Activated naive CD4-positive, alpha-beta T cell treated with anti-CD3 and anti-CD28 coated beads, Interleukin-2, amount 50 U/mL, for 72 hours (primary cell): ENCODE measurements at places on chromosomes 11 and 22.

GRCh38 chr22:32764330-32765131, 37.0 kb upstream of the TIMP3 start:
- no peak for DNase-seq

GRCh38 chr11:99592266-99592665, 571.5 kb downstream of the CNTN5 start:
- DNase-seq: no peak

GRCh38 chr11:45899448-45900174, 7.5 kb downstream of the FREY1 start:
- no peak for DNase-seq

- DNase-seq: no peak
Measured at GRCh38 chr11:16909359-16910035, 104.7 kb downstream of the PLEKHA7 start.

- no peak for DNase-seq
Measured at GRCh38 chr11:125679397-125679796, 1.2 kb downstream of the ACRV1 start.

DNA sequence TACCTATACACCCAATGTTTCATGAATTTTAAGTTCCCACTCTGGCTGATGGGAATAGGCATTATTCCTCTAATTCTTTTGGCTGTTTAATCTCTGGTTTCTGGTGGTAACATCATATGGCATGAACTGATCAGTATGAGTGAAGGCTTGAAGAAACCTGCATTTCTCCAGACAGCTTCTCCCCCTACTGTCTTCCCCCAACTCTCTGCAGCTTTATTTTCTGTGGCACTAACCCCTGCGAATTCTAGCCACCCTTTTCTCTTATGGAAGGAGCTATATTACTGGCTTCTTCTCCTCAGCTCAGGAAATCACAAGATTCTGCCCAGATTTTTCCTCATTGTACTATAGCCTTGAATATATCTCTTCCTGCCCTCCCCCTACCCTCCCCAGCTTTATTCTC, 57.1 kb downstream of the CASP12 start:
- no peak for DNase-seq

GRCh38 chr11:62419943-62420342, 1.1 kb downstream of the SCGB1A1 start:
- DNase-seq: no peak

DNA sequence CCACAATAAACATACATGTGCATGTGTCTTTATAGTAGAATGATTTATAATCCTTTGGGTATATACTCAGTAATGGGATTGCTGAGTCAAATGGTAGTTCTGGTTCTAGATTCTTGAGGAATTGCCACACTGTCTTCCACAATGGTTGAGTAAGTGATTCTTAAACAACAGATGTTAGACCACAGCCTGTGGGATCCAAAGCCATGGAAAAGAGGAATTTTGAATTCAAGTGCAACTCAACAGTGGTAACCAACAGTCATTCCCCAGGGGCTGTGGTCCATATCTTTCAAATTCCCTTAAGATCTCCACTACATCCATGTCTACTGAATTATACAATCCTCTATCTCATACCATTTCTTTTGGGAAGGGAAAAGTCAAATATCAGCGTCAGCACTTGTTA, 321.5 kb downstream of the LARGE1 start:
- no peak for DNase-seq

- peak; percentile 78 for DNase-seq
Measured at GRCh38 chr11:32892355-32893092, at the start of gene QSER1. TSS of gene QSER1 (plus strand) at chr11:32892811. CDS start at chr11:32893126, 315 bp downstream.

DNA sequence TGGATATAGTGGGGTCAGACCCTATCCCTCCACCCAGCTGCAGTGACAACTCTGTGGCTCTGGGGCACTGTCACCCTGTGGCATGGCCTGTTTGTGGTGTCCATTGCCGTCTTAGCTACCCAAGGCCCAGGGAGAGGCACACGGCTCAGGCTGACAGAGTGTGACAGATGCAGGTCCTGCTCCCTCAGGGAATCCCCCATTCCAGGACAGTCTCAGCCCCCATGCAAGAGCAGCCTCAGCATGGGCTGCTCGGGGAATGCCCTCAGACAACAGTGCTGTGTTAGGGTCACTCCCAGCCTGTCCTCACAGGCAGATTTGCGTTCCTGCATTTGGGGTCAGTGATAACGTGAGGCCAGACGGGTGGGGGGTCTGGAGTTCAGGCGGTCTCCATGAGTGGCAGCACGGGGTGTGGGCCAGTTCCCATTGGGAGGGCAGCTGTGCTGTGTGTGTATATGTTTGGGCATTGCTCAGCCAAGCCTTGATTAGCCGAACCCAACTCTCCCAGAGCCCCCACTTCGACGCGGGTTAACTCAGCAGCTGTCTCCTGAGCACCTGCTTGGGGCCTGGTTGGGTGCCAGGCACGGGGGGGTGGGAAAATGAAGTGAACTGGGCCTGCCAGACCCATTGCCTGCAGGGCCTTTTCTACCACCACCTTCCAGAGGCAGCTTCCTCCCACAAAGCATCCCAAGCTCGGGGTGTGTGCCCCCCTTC, 5.3 kb upstream of the KCNQ1OT1 start:
- no peak for DNase-seq

- DNase-seq: no peak
Measured at GRCh38 chr22:44839061-44839460, 86.7 kb downstream of the ARHGAP8 start.

- DNase-seq: peak; percentile 22
Measured at GRCh38 chr11:128867277-128867676, at the start of gene KCNJ1. TSS of gene KCNJ1 (minus strand) at chr11:128867296. CDS start at chr11:128840243, 27,053 bp downstream.

- DNase-seq: no peak
Measured at GRCh38 chr11:132864811-132865576, 667.3 kb downstream of the OPCML start.

DNA sequence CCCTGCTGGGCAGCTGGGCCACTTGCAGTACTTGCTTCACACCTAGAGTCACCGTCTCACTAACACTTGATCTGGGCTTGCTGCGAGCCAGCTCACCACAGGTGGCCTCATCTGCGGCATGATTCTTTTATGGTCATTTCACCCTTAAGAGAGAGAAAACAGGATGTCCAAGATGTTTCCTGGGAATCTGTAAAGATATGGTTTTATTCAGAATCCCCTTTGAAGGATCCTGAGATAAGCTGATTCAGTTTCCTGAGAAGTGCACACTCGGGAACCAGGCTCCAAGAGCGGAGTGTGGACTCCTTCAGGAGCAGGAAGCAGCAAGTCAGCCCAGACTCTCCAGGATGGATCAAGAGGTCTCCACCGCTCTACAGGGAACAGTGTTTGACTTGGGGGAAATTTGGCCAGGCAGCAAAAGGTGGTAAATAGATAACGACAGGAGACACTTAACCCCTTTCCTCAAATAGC, 21.8 kb upstream of the TP53AIP1 start:
- no peak for DNase-seq

- no peak for DNase-seq
Measured at GRCh38 chr11:81647374-81647773, 1086.3 kb downstream of the FAM181B start.

DNA sequence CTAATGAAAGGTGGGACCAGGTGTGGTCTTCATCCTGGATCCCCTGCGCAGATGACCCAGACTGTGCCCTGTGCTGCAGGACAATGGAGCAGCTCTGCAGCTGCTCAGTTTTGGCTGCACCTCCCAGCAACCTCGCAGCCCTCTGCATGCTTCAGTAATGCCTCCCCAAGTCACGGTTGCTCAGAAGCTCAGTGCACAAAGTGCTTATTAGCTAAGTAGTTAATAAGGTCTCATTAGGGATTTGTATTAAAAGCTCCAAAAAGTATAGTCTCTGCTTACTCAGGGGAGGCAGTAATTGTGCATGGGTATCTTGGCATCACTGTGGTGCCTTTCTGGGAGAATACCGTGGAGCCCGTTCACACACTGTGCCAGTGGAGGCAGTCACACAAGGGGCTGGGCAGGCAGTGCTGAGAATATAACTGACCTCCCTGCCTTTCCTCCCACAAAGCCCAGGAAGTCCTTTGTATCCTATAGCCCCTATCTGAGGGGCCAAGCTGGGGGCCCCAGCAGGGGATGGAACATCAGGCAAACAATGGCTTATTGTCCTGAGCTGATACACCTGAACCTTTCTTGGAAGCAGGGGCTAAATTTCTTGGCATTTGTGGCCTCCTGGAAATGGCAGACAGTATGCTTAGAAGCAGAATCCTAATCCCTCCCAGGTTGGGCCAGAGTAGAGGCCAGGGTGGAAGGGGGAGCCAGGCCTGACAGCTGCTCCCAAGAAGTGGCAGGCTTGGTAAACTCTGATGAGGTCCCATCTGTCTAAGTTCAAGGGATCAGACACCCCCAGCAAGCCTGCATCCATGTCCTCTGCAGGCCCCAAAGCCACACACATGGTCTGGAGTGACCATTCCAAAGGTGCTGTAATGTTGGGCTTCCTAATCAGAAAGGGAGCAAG, 125.5 kb upstream of the PARVA start:
- DNase-seq: no peak

- DNase-seq: no peak
Measured at GRCh38 chr22:24201681-24202614, 20.7 kb downstream of the SUSD2 start.

- no peak for DNase-seq
Measured at GRCh38 chr11:124669193-124669592, 4.3 kb downstream of the SIAE start.

DNA sequence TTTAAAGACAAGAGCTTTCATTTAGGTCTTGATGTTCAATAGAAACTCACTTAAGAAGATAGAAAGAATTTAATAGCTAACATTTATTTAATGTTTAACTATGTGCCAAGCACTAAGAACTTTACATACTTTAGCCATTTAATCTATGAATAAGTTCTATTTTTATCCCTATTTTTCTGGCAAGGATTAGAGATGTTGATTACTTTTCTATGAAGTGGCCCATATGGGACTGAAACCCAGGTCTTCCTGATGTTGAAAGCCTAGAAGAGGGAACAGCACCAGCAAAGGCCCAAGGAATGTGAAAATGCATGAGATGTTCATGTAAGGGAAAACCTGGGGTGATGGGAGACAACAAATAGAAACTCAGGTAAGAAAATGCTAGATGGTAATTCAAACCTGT, 15.4 kb upstream of the TBCEL start:
- no peak for DNase-seq

DNA sequence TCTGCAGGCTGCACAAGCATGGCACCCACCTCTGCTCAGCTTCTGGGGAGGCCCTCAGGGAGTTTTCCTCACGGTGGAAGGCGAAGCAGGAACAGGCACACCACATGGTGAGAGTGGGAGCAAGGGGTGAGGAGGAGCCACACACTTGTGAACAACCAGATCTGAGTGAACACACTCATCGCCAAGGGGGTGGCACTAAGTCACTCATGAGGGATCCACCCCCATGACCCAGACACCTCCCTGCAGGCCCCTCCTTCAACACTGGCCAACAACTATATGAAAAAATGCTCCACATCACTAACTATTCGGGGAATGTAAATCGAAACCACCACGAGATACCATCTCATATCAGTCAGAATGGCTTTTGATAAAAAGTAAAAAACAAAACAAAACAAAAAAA, 722 bp upstream of the KRTAP5-2 start:
- DNase-seq: no peak

- no peak for DNase-seq
Measured at GRCh38 chr11:46800177-46800576, 45.9 kb downstream of the CKAP5 start.

GRCh38 chr11:60864856-60865513, 2.4 kb upstream of the ZP1 start:
- DNase-seq: no peak

- no peak for DNase-seq
Measured at GRCh38 chr11:72598906-72599305, 75.3 kb downstream of the PDE2A start.

DNA sequence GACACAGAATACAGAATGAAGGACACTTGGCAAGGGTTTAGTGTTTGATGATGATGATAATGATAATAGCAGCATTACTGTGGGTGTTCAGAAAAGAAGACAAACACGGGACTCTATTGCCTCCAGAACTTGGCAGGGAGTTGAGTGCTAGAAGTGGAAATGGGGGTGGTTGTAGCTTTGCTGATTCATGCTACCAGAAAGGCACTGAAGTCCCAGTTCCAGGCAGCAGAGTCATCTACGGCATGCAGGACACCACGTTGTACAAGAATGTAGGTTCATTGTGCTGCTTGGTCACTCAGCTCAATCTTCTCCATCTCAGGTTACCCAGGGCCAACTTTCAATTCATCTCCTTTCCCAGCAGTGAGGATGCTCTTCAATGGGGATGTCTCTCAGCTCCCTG, 115.7 kb downstream of the NTM start:
- no peak for DNase-seq

GRCh38 chr11:117045196-117045595, 53.0 kb downstream of the SIK3 start:
- no peak for DNase-seq

DNA sequence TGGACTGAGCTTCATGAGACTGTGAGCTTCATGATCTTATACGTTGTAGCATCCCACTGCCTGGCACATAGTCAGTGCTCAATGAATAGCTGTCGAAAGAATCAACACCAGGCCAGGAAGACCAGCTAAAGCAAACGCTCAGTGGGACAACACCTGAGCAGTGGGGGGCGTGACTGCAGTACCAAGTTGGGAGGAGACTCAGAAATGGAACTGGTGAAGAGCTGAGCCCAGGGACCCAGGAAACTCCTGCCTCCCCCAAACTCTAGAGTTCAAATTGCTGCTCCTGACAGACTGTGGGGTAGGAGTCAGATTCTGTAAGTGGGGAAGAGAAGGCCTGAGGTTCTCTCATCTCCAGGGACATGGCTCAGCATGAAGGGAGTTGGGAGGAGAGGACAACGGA, 59.3 kb downstream of the MORC2 start:
- no peak for DNase-seq

DNA sequence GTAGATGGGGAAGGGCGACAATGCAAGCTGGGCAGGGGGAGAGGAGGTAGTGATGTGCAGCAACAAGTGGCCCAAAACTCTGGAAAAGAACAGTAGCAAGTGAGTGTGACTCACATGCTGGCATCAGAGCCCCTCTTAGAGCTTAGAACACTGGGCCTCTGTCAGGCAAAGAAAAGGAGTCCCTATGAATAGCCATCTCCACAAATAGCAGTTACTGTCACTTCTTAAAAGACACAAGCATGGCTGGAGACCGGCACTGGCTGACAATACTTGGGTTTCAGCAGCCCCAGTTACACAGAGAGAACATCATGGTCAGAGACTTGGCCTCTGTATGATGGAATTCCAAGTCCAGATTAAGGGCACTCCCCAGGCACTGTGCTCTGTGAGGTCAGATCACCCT, 58.2 kb downstream of the PRCP start:
- DNase-seq: no peak

DNA sequence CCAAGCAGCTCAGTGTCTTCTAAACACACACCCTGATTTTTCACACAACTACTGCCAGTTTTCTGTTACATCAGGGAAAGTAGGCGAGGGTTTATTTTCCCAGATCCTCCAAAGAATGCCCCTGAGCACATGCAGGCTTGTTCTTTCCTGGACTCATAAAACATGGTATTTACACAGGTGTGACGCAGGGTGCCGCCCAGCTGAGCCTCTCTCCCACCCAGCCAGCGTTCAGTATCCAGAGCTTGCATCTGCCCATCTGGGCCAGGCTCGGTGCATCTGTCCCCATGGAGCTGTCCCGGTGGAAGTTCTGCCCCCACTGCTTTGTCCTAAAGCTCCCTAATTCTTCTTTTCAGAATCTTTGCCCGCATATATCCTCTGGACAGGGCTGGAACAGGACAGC, 44.8 kb upstream of the ISX start:
- DNase-seq: no peak
